ENCODE measurements at places on chromosomes 5 and 9.

DNA sequence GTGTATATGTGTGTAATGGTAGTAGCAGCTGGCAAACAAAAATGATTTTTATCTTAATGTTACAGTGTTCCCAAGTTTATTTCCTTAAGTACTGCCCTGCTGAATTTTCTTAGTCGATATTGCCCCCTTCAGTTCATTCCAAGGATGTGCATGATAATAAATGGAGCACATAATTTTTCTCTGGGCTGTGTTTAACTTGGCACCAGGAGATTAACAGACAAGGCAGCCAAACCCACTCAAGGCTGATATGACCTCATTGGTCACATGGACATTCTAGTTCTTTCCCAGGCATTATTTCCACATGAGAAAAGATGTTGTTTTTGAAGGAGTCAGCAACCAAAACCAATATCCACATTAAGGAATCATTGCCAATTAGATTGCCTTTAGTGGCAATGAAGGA lies 61.8 kb downstream of the COX7C start:
- DNase-seq: peak; percentile 13

DNA sequence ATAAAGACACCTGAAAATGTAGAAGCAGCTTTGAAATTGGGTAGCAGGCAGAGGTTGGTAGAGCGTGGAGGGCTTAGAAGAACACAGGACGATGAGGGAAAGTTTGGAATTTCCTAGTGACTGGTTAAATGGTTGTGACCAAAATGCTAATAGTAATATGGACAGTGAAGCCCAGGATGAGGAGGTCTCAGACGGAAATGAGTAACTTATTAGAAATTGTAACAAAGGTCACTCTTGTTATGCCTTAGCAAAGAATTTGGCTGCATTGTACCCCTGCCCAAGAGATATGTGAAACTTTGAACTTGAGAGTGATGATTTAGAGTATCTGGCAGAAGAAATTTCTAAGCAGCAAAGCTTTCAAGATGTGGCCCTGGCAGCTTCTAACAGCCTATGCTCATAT lies 382.5 kb downstream of the KCNN2 start:
- DNase-seq: no peak

DNA sequence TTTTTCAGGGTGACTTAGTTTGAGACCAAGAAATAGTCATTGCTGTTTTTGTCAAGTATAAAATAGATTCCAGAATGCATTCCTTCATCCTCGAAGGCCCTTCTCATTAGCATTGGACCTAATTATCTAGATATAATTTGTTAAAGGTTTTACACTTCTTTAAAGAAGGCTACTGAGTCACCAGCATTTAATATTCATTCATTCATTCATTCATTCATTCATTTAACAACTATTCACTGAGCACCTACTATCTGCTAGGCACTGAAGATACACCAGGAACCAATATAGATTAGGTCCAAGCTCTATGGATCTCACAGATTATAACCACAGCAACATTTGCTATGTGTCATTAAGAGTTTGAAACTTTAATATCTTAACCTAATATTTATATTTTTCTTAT lies 11.1 kb upstream of the REEP5 start:
- no peak for DNase-seq

- DNase-seq: peak; percentile 43
Measured at GRCh38 chr9:694403-695154, 146.9 kb upstream of the DMRT1 start.

DNA sequence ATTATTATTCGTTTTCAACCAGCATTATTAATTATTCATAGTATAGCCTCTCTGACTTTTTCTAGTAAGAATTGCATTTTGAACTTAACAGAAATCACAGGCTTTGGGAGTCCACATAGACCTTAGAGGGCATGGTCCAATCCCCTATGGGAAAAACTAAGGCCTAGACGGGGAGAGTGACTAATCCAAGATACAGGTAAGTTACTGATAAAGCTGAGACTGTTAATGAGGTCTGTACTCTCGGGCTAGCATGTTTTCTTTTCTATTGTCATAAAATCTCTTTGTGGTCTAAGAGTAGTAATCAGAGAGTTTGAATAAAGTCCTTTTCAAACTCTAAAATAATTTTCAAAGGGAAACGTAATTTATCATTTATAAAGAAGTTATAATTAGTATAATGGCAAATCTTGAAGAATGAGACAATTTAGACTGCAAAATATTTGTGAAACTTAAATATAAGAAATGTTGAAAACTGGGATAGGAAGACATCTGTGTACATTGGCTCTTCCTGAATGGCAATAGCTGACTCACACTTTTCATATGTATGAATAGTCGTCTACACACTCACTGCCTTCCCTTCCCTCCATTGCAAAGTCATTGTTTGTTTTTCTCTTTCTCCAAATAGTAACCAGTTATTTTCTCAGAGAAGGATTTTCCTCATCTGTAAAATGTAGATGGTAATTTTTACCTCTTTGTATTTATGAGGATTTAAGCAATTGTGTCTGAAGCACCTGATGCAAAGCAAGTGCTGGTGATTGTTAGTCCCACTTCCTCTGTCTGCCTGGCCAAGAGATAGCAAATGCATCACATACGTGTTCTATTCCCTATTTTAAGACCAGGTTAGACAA lies 207.9 kb upstream of the CD180 start:
- DNase-seq: no peak

GRCh38 chr9:81613002-81613812 lies 76.1 kb downstream of the TLE1 start:
- no peak for DNase-seq

DNA sequence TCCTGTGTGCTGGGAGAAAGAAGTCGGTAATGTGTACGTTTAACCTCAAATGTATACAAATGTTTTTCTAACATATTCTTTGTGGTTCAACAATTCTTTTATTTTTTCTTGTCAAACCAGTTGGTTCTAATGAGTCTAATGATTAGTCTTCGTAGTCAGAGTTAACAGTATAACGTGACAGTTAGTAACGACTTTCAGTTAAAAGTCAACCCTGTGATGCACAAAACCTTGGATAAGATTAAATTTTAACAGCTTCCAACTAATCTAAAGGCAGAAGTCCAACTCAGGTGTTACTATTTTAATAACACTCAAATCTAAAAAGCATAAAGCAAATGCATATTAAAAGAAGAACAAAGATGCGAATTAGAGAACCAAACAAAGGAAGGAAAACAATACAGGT lies 47.0 kb downstream of the SEMA6A start:
- DNase-seq: no peak

DNA sequence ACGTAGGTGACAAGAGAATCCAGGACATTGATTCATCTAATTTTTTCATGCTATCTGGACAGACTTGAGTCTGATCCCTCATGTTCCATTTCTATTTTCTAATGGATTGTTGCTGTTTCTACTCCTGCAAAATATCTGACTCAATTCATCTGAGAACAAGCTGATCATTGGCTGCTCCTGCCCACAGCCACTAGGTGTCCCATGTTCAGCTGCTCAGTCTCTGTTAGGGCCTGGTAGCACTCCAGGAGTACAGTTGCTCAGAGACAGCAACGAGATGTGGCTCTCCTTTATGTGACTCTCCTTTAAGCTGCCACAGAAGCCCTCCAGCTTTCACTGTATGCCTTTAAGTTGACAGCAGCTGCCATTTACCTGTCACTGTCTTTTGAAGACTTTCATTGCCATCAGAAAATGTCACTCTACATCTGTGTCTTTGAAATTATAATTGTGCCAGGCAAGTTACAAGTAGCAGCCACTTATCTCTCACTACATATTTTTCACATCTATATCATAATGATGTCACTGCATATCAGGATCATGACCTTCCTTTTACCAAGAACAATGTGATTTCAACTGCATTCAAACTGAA lies 1944.2 kb upstream of the NUDT12 start:
- no peak for DNase-seq

GRCh38 chr5:82833277-82833676 lies 243.9 kb downstream of the TMEM167A start:
- no peak for DNase-seq

Data from occipital lobe (tissue), 3 donors.